Pons (tissue), 1 donor: ENCODE measurements at places on chromosomes 3 and 15.

GRCh38 chr3:177820683-177821316, 623.5 kb upstream of the TBL1XR1 start:
- no peak for DNase-seq

DNA sequence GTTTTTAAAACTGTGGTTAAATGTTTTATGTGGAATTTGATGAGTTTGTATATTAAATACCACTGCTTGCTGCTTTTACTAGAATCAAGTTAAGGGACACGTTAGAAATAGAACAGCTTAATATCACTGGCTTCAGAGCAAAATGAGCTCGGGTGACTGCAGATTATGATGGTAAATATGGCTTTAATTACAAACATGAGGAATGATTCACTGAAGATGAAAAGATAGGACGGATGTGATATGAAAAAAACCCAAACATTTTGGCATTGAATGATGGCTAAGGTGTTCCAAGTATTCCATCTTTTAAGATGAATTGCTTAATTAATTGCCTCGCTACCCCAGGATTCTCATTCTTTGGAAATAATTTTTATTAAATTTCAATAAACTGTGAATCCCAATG, 33.7 kb downstream of the SLC24A1 start:
- no peak for DNase-seq

- DNase-seq = peak; percentile 69
Measured at GRCh38 chr3:32177702-32178198, 60.7 kb upstream of the CMTM8 start.

GRCh38 chr3:156825795-156826143, 384 bp upstream of the LEKR1 start:
- no peak for DNase-seq

DNA sequence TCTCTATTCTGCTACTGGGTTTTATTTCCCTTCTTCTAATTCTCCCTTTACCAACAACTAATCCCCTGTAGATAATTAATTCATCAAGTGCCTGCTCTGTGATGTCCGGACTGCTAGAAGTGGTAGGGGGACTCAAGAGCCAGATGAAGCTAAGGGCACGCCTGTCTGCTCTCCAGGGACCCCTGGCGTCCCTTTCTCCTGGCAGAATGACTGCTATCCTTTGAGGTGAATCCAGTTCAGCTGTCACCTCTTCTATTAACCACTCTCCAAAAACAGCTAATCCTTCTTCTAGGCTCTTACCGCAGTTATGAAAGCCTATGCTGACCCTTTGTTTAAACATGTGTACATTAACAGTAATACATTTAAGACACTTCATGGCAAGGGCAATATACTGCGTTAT, 1.4 kb upstream of the CHRNA7 start:
- DNase-seq = no peak

GRCh38 chr15:36810656-36811449, 231.4 kb downstream of the CDIN1 start:
- DNase-seq = no peak

- no peak for DNase-seq
Measured at GRCh38 chr3:118488732-118489131, 545.9 kb downstream of the IGSF11 start.
